ENCODE measurements at places on chromosomes 7 and 10.

- DNase-seq, result no peak
Observed at GRCh38 chr10:11245095-11245479, 227.4 kb downstream of the CELF2 start.

DNA sequence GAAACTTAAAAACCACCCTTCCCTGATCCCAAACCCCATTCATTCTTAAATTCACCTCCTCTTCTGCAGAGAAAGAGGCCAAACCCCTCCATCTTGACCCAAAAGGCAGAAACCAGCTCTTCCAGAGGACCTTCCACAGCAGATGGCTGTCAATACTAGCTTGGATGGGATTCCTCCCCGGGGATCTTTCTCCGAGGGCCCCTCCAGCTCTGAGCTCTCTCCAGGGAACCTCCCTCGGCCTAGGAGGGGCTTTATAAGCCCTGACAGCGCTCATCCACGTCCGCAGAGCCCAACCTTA is 5.4 kb downstream of the TNRC18 start:
- no peak for DNase-seq

DNA sequence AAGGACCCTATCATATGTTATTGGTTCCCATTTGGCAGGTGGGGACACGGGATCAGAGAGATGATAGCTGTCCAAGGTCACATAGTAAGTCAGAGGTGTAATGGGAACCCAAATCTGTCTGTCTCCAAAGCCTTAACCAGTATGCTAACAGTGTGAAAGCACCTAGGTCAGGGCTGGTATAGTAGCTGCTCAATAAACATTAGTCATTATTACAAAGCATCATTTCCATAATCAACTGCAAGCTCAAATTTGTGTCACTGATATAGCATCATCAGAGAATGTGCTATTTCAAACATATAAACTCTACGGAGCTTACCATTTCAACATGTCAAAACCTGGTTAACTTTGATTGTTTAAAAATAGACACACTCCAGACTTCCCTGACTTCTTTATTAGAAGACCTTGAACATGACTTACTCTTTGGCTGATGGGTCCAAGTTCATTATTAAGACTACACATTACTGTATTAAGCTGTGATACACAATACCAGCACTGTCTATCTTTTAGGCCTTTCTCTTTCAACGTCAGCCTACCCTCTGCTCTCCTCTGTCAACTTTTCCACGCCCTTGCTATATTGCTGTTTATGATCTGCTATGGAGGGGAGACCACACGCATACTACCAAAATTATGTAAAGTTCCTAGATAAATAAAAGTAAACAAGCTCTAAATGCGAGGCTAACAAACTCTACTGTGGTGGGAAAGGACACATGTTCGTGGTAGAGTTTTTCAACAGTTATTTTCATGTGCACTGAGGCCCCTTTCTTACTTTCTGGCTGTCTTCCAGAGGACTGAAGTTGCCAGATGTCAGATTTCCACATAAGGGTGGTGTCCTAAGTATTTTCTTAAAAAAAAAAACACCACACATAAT is 33.6 kb downstream of the DNMBP start:
- DNase-seq, result no peak

GRCh38 chr10:111498560-111498959 is 421.7 kb downstream of the ADRA2A start:
- DNase-seq, result no peak

- no peak for DNase-seq
Observed at GRCh38 chr10:86104156-86104555, 262.4 kb downstream of the GRID1 start.

DNA sequence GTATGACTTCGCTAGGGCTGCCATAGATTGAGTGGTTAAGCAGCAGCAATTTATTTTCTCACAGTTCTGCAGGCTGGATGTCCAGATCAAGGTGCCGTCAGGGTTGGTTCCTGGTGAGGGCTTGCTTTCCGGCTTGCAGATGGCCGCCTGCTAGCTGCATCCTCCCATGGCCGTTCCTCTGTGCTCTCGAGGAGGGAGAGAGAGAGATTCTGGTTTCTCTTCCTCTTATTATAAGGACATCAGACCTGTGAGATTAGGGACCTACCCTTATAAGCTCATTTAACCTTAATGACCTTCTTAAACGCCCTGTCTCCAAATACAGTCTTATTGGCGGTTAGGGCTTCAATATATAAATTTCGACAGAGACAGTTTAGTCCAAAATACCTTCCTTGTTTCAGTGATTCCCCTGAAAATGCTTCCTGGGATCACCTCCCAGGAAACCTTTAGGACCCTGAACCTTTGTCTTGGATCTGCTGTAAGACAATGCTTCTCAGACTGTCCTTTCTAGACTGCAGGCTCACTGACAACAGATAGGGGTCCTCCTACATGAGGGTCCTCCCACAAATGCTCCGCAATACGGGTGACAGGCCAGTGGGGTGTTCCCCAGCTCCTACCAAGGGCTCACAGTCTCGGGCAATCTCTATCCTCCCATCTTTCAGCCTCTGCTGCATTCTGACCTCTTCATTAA is 82.5 kb upstream of the BAIAP2L1 start:
- DNase-seq, result no peak

DNA sequence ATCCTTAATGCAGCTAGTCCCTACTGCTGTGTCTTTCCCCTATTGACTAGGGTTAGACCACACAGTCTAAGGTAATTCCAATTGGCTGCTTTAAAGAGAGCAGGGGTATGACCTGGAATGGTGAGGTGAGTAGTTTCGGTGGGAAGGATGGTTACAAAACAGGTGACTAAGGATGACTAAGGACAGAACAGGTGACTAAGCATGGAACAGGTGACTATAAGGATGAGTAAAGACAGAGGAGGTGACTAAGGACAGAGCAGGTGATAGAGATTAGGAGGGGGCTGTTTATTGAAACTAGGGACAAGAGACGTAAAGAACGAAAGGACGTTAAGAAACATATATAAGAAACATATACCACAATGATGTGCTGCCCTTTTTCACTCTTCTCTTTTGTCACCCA is 145.1 kb upstream of the TMEM106B start:
- DNase-seq, result no peak

- DNase-seq, result no peak
Observed at GRCh38 chr10:15211464-15211979, 43.0 kb upstream of the NMT2 start.

DNA sequence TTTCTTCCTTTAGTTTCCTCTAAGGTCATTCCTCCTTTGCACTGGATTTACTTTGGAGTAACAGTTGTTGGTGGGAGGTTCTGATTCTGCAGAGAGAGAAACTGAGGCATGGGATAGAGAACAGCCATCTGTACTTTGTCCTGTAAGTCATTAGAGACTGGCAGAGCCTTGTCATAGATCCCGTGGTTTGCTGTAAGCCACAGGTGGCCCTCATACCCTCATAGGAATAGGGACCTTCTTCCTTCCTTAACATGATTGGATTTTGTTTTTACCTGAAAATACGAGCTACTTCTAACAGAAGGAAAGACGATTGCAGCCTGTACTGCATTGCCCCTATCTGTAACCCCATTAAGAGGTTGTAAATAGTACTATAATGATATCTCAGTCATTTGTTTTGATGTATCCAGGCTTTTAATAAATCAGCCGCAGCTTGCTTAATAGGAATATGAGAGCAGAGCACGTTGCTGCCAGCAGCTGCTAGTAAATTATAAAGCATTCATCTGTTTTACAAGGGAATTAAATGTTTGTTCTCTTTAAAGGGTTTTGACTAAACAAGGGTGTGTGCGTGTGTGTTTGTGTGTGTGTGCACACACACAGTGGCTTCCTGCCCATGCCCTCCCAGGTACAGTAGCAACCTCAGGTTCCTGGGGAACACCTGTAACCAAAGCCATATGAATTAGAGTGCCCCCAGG is 249.8 kb downstream of the AUTS2 start:
- peak; percentile 87 for DNase-seq

DNA sequence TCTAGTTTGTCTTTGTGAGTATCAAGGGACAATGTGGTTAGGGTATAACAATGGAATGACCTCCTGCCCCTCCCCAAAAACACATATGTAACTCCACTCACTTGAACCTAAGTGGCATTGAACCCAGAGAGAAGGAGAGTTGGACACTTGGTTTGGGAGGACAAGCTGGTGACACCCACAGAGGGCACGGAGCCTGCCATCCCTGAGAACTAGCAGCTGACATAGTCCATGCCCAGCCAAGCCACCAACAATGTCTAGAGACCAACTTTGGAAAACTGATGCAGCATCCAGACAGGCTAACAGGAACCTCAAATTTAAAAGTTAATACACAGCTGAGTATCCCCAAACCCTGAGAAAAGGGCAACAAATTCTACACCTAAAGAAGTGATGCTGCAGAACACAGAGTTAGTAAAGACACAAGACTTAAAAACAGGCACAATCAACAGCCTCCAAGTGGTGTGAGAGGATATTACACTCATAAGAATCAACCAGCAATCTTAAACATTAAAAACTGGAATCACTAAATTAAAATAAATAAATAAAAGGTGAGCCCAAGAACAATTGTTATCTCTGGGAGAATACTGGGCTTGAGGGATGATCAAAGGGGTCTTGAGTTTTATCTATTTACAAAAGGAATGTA is 27.2 kb downstream of the NUDCD3 start:
- DNase-seq, result no peak

DNA sequence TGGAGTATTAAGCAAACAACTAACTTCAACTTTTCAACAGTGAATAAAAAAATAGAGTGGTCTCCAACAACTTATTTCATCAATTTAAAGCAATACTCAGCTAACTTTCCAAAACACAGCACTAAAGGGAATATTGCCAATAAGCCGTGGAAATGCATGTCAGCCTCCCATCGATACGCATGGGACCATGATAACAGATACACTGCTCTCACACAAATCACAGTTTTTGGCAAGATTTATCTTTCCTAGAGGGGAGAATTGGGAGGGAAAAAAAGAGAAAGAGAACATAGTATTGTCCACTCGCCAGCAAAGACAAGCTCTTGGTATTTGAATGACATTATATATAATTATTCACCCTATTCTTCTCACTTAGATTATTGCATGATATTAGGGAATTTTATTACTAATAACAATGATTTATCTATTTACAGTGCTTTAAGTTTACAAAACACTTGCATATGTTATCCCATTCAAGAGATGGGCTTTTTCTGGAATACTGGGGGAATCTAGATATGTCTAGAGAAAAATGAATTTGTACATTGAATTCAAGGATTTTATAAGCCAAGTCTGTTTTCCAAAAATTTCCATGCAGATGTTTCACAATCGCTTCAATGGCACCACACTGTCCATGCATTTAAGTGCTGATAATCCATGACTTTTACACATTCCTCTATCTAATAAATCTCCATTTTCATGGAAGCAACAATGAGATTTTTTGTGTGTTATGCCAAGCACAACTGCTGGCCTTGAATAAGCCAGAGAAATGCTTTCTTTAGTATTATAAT is 194.0 kb upstream of the MGMT start:
- DNase-seq, result no peak

DNA sequence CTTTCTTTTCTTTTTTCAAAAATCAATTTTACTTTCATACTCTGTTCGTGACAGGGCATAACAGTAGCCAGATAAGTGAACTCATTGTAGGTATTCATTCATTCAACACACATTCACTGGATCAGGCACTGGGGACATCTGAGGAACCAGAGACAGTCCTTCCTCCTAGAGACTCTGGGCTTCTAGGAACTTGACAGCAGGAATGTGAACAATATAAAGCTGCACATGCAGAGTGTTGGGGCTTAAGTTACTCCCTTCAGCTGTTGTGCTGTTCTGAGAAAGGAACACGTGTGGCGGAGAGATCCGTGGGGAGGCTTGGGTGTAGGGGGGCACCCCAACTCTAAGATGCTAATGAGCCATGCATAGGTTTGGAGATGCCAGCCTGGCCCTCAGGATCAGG is 120.4 kb downstream of the PKD1L1 start:
- DNase-seq, result no peak

- no peak for DNase-seq
Observed at GRCh38 chr7:113730309-113730955, 188.4 kb downstream of the PPP1R3A start.

DNA sequence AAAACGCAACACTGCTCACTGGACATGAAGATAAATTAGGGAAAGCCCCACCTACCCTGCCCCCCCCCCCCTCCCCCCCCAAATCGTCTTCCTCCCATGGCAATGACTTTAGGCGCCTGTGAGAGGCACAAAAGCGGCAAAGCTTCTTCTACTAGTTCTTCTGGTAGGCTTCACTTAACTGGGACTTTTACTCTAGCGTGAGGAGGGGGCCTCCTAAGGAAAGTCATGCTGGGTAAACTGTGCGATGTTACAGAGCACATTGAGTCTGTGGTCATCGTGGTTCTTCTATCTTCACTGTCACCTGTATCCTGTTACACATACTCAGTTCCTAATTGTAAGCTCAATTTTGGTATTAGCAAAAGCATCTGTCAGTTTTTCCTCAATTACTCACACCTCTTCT is 25.1 kb downstream of the HSPB1 start:
- no peak for DNase-seq

- no peak for DNase-seq
Observed at GRCh38 chr7:36456548-36456947, 66.9 kb downstream of the ANLN start.

DNA sequence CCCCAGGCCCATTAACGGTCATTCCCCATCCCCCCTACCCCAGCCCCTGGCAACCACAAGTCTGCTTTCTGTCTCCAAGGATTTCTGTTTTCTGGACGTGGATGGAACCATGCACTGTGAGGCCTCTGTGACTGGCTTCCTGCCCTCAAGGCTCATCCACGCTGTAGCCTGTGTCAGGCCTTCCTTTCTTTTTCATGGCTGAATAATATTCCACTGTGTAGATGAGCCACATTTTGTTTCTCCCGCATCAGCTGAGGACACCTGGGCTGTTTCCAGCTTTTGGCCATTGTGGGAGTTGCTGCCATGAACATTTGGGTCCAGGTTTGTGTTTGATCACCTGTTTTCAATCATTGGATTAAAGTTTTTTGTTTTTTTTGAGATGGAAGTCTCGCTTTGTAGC is 50.0 kb downstream of the UNCX start:
- no peak for DNase-seq

DNA sequence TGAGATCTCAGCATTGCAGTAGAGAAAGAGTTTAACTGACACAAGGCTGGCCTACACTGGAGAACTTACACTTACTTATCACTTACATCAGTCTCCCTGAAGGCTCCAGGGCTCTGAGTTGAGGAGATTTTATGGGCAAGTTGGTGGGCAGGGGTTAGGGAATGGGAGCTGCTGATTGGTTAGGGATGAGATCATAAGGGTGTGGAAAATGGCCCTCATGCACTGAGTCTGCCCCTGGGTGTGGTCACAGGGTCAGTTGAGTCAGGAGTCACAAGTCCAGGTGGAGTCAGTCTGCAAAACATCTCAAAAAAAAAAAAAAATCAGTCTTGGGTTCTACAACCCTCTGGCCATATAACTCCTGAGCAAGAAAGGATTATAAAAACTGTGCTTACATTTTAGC is 60.5 kb downstream of the PPP1R17 start:
- no peak for DNase-seq

Data from DMS79 (cell line).